ENCODE measurements at places on chromosomes 1 and 21. TPM values are rescaled to one million over a fixed set of nuclear protein-coding genes. Genes with fewer than 3 reads are reported as not detected.

ANP32E gene
- total RNA-seq: 16.7 TPM

PTPRU gene
- 37.3 TPM for total RNA-seq

S100A9 gene
- 4,658 TPM for total RNA-seq

SPRR2D gene
- 49.6 TPM for total RNA-seq

DNA sequence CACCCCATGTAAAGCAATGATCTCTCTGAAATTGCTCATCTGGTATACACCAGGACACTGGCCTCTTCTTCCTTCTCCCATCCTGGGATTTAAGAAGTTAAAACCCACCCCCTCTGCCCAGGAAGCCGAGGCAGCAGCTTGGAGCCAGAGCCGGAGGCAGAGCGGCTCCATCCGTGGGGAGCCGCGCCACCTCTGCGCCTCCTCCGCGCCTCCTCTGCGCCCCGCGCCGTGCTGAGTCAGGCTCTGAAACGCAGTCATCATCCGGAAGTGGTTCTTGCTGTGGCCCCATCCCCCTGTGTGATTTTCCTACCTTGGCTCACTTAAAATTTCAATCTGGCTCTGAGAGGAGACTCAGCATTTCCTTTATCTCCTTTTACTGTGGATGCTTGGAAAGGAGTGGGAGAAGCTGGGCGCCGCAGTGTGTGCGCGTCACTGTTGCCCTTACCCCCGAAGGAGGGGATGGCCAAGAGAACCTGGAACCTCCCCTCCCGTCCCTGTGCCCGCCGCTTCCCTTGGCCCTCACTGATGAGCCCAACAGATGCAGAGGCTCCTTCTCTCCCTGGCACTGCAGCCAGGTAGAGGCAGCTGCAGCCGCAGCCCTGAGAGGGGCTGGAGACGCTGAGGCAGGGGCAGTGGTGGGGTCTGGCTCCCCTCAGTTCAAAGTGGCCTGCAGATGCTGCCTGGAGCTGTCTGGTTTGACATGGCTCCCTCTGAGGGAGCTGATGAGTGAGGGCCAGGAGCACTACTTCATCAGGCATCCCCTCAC, 15.3 kb upstream of the NPHP4 start:
- no peak overlapping the region for H3K4me3 ChIP-seq
- no peak overlapping the region for H3K27ac ChIP-seq
- H3K27me3 ChIP-seq: no peaks in the 10 kb centered on the region

DNA sequence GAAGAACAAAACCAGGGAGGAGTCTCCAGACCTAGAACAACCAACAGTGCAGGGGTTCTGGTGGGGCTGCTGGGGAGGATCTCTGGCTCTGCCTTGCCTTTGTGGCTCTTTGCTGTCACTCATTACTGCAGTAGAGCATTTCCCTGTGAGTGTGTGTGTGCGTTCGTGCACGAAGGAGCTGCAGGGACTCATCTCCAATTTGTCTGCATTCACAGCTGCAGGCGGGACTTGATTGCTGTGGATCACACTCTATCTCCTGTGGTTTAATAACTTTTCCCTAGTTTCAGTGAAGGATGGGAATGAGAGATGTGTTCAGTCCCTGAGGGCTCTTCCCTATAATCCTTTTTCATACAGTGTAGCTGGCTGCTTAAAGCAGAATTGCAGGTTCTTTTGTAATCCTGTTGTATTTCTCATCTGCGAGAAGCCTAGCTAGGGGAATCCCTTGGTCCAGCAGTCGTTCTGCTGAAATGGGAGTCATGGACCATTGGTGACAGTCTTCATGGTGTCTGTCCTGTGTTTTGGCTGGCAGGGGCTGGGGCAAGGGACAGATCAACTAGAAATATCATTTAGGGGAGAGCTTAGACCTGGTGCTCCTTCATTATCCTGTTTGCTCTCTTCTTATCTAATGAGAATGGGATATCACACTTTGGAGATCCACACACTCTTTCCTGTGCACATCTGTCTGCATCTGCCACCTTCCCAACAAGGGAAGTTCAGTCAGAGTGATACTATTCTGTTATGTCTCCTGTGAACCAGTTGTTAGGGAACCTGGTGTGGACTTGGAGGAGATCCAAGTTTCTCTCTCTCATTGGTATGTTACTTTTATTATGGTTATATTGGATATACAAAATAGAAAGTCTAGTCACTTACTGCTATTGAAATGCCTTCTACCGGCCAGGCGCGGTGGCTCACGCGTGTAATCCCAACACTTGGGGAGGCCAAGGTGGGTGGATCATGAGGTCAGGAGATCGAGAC, 3.0 kb downstream of the PCP4L1 start:
- H3K4me1 ChIP-seq: peaks cover 22% of the 10 kb centered on the region
- H3K27me3 ChIP-seq: no peaks in the 10 kb centered on the region
- H3K27ac ChIP-seq: no peak overlapping the region
- H3K36me3 ChIP-seq: no peaks in the 10 kb centered on the region
- H3K4me3 ChIP-seq: no peak overlapping the region
- DNase-seq: no peak

DNA sequence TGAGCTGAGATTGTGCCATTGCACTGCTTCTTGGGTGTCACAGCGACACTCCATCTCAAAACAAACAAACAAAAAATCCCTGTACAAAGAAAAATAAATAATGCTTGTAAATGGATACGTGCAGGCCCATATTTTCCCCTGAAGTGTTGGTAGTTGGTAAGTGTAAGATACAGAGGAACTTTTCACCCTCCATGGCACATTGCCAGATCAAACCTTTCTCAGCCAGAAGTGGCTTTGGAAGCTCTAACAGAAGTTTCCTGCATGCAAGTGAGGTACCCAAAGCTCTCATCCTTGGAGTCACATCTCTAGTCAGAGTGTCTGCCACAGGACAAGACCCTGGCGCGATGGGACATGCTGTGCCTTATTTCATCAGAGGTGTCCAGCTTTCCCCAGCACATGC, 7.3 kb downstream of the NDUFV3 start:
- H3K27ac ChIP-seq: no peak overlapping the region
- peaks cover under 1% of the 10 kb centered on the region for H3K4me1 ChIP-seq
- no peaks in the 10 kb centered on the region for H3K36me3 ChIP-seq
- DNase-seq: no peak
- H3K27me3 ChIP-seq: no peaks in the 10 kb centered on the region

GRCh38 chr1:234607109-234608024, 2.6 kb downstream of the IRF2BP2 start:
- peak; percentile 91 for DNase-seq
- H3K27me3 ChIP-seq: no peaks in the 10 kb centered on the region
- H3K27ac ChIP-seq: peak overlapping the region; percentile 100
- H3K4me1 ChIP-seq: peaks cover 57% of the 10 kb centered on the region
- H3K36me3 ChIP-seq: peaks cover 22% of the 10 kb centered on the region

- DNase-seq: no peak
- H3K36me3 ChIP-seq: no peaks in the 10 kb centered on the region
- no peaks in the 10 kb centered on the region for H3K27me3 ChIP-seq
These were observed 81.2 kb downstream of the EPHB2 start for GRCh38 chr1:22791831-22792347.

DNA sequence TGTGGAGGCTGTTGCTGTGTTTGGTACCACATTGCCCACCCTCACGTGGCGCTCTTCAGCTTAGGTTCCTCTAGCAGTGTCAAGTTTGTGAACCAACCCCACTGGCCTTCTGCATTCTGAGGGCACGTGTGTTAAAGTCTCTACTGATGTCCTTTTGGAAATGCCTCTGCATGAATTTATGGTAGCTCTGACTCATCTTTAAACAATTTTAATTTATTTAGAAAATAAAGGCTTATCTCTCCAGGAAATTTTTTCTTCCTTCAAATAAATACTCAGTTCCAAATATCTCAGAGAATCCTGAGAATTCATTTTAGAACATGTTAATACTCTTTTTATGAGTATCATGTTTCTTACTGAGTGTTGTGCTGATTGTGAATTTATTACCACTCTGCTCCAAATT, 5.5 kb downstream of the CD1D start:
- no peaks in the 10 kb centered on the region for H3K27me3 ChIP-seq
- no peaks in the 10 kb centered on the region for H3K36me3 ChIP-seq
- no peak for DNase-seq

- H3K4me1 ChIP-seq: peaks cover 53% of the 10 kb centered on the region
- H3K27ac ChIP-seq: no peak overlapping the region
- no peaks in the 10 kb centered on the region for H3K27me3 ChIP-seq
- H3K36me3 ChIP-seq: no peaks in the 10 kb centered on the region
- DNase-seq: no peak
These were observed 3.1 kb upstream of the EVA1B start for GRCh38 chr1:36326499-36326898.

- H3K27ac ChIP-seq: no peak overlapping the region
- H3K27me3 ChIP-seq: no peaks in the 10 kb centered on the region
- no peaks in the 10 kb centered on the region for H3K4me1 ChIP-seq
- no peak overlapping the region for H3K4me3 ChIP-seq
- no peaks in the 10 kb centered on the region for H3K36me3 ChIP-seq
- no peak for DNase-seq
These were observed 31.7 kb upstream of the KLF17 start for GRCh38 chr1:44086692-44087474.

GRCh38 chr1:151668090-151668489, 48.5 kb downstream of the CELF3 start:
- no peak for DNase-seq
- no peaks in the 10 kb centered on the region for H3K4me1 ChIP-seq
- H3K4me3 ChIP-seq: no peak overlapping the region
- H3K27me3 ChIP-seq: no peaks in the 10 kb centered on the region
